ENCODE measurements at places on chromosomes 6 and 20.

GRCh38 chr6:148332088-148332487 lies 10.6 kb upstream of the SASH1 start:
- peak; percentile 33 for DNase-seq

DNA sequence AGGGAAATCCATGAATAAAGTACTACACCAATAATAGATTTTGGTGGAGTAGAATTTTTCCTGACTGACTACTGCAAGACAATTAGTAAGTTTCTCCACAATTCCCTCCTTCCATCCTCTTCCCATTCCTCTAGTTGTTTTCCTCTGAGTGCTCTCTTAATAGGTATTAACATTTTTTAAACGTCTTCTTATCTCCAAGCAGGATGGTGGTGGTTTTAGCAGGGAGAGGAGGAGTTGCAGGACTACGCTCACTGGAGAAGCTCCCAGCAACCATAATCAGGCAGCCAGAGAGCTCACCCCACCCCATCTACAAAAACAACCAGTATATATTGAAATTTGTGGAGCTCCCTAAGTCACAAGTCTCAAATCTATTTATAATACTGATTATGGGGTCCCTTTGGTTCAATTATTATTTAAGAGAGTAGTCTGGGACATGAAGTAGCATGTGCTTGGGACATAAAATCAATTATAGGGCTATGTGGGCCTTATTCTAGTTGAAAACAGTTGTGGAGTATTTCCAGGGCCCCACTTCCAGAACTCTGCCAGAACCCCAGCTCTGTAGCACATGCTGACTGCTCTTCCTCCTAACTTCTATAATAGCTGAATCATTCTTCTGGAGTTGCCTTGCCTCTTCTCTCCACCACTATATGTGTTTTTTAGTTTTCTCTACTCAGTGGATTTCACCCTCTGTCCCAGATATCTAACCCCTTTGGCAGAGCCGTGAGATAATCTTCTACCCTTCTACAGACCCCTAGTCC lies 49.8 kb downstream of the MYB start:
- no peak for DNase-seq

GRCh38 chr20:59728722-59729430 lies 124.5 kb downstream of the PHACTR3 start:
- no peak for DNase-seq

DNA sequence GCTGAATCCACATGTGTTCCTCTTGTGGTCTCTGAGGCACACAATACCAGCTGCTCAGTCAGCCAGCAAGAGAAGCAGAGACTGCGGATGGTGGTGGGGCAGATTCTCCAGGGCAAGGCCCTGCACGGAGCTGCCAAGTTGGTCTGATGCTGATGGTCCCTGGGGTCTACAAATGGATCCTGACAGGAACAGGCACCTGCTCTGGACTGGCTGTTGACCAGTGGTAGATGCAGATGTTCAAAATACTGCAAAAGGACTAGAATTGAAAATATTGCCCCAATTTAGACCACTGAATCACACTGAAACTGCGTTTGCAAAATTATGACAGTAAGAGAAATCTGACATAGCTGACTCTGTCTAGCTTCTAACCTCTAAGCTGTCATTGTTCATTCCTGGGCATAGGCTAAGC lies 29.6 kb upstream of the TUBB2A start:
- DNase-seq = no peak

- DNase-seq = peak; percentile 61
These were observed 98.3 kb downstream of the CDC5L start for GRCh38 chr6:44485601-44486401.

DNA sequence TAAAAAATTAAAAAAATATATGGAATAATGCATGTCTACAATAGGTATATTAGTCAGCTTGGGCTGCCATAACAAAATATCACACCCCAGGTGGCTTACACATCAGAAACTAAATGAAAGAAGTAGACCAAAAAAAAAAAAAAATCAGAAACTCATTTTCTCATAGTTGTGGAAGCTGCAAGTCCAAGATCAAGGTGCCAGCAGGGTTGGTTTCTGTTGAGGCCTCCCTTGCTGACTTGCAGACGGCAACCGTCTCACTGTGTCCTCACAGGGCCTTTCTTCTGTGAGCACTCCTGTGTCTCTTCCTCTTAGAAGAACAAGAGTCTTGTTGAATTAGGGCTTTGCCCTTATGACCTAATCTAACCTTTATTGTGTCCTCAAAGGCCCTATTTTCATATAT lies 11.4 kb upstream of the GDAP1L1 start:
- DNase-seq = no peak

- DNase-seq = no peak
These were observed 43.4 kb upstream of the SPTLC3 start for GRCh38 chr20:12965212-12965869.

- DNase-seq = no peak
These were observed 34.0 kb downstream of the PREX1 start for GRCh38 chr20:48793776-48794175.

GRCh38 chr6:39206250-39206721 lies 23.0 kb downstream of the KCNK5 start:
- no peak for DNase-seq

DNA sequence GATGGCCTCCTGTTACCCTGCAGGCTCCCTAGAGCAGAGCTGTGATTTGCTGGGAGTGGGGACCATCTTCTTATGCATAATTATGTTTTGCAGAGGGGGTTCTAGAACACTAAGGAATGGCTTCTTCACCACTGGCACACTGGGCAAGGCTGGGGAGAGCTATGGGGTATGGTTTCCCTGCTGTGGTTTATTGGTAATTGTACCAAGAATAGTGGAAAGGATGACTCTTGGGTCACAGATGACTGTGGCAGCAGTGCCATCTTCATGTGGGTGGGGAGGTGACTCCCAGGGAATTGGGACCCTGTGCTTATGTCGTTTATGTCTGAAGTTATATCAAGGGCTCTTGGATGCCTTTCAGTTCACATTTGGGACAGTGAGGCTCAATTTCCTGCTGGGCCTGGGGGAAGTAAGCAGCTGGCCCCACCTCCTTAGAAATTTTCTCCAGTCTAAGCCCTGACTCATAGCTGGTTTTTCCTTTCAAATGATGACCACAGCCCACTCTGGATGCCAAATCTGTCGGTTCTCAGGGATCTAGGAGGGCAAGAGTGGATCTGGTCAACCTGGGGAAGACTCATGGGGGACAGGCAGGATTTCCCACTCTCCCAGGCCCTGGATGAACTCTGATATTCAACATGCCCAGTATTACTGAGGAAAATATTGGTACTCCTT lies 230.8 kb downstream of the LRFN2 start:
- peak; percentile 50 for DNase-seq

DNA sequence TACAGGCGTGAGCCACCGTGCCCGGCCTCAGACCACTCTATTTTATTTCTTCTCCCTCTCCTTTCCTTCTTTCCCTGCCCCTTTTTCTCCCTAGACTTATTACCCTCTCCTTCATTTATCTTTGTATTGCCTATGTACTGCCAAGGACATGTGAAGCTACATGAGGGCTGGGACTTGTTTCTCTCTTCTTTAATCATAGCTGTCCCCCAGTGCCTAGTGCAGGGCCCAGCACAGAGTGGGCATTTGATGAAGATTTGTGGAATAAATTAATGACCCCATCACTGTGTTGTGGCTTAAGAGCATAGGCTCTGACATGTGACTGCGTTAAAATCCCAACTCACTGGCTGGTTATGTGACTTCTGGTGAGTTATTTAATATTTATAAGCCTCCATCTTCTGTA lies 6.0 kb downstream of the DOK5 start:
- DNase-seq = no peak

DNA sequence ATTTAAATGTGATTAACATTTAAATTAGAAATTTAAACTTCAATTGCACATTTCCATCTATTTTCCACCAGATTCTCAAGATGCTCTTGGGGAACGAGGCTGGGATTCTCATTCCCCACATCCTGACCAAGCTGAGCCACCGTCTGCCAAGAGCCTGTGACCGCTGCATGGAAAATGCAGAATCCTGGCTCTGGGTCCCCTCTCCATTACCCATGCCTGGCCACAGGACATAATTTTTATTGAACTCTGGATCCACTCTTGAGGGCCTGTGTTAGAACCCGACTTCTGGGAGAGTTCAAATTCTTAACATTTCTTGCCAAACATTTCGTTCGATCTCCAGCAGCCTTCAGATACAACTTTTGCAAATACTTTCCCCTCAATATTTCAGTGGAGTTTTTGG lies 201.6 kb upstream of the SNX9 start:
- DNase-seq = no peak

GRCh38 chr6:18491308-18492045 lies 104.3 kb downstream of the RNF144B start:
- DNase-seq = peak; percentile 42

DNA sequence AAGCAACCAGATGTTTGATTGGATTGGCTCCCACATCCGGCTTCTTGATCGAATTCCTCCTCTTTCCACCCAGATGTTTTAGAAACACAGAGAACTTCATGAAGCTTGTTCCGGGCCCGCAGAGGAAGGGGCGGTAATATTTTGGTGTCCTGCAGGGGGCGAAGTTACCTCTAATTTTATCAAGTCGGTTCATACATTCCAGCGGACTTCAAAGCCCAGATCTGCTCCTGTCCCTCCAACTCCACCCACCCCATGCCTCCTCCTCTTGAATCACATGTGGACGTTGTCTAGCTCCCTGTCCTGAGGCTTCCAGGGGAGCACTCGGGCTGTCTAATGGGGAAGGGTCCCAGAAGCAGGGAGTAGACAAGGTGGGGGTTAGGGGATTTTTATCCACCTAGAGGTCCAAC lies 2.9 kb upstream of the BMP6 start:
- DNase-seq = peak; percentile 68

- DNase-seq = no peak
These were observed 41.6 kb downstream of the PLCG1 start for GRCh38 chr20:41178904-41179432.

DNA sequence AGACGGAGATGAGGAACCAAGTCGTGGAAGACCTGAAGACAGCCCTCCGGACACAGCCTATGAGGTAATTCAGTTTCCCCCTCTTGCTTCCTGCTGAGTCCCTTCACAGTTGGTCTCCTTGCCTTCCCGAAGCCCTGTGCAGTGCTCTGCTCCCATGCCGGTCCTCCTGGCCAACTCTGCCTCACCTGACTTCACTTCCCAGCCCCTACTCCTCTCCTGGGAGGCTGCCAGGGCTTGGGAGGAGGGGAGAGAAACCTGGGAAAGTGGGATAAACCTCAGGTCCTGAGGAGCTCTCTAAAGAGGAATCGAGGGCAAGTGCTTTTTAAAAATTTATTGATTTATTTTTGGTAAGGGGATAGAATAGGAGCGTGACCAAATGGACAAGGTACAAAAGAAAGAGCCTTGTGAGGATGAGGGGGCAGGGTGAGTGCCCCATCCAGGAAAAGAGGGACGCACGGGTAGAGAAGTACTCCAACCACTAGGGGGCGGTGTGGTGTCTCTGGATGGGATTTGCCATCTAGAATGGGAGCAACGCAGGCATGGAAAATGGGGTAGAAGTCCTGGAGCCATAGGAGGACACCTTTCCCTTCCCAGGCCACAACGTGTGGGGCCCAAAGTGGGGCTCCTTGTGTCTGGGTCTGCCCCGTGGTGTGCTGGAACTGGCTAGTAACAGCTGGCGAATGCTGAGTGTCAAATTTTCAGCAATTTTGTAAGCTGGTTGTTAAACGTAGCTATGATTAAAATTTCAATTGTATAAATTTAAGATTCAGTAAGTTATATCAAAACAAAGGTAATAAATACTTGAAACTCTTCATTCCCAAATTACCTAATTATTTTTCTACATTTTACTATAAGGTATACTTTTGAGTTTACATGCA lies 69.0 kb downstream of the MOCS1 start:
- peak; percentile 25 for DNase-seq

GRCh38 chr6:157537556-157537955 lies 156.6 kb downstream of the ZDHHC14 start:
- no peak for DNase-seq

DNA sequence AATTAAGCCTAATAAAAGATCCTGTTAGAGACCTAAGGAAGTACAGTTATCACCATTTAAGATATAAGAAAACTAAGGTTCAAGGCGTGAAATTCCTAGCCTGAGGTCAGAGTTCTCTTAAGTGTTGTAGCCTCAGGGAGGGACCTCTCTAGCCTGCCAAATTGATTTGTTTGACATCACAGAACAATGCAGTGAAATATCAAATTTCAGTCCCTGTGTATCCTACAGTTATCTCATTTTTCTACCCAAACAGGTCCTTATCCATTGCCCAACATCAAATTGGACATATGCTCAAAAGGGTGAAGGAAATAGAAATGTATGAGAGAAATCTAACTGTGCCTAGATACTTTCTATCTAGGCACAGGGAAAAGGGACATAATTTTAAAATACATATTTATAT lies 63.0 kb downstream of the NCOA7 start:
- no peak for DNase-seq

GRCh38 chr20:6040958-6041807 lies 12.7 kb downstream of the LRRN4 start:
- DNase-seq = no peak

GRCh38 chr6:157650801-157651200 lies 172.2 kb upstream of the SNX9 start:
- no peak for DNase-seq

DNA sequence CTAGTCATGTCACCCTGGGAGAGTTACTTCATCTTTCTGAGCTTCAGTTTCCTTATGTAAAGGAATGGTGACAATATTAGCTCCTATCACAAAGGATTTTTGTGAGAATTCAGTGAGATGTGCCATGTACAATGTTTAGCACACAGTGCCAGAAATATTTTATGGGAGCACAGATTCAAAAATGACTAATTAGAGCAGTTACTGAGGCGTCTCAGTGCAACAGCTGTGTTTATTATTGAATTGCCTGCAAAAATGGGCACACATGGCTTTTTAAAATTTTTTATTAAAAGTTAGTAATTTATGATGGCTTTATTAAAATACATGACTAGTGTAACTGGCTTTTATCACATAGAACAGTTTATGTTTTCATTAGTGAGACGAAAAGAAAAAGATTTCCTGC lies 134.3 kb upstream of the AHI1 start:
- DNase-seq = no peak

GRCh38 chr20:19758501-19759331 lies 658 bp downstream of the RIN2 start:
- DNase-seq = peak; percentile 32

DNA sequence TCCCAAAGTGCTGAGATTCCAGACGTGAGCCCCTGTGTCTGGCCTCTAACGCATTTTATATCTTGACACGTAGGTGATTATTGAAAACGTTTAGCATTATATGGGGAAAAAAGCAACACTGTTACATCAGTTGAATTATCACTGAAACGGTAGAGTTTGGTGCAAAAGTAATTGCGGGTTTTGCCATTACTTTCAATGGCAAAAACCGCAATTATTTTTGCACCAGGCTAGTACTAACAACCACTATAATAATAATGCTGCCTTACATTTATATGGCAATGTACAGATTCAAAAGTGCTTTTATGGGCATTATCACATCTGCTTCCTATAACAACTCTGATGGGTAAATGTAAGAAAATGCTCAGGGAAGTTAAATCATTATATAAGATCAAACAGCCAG lies 57.3 kb downstream of the OPRM1 start:
- DNase-seq = no peak

GRCh38 chr6:45185403-45186251 lies 142.5 kb upstream of the RUNX2 start:
- no peak for DNase-seq

DNA sequence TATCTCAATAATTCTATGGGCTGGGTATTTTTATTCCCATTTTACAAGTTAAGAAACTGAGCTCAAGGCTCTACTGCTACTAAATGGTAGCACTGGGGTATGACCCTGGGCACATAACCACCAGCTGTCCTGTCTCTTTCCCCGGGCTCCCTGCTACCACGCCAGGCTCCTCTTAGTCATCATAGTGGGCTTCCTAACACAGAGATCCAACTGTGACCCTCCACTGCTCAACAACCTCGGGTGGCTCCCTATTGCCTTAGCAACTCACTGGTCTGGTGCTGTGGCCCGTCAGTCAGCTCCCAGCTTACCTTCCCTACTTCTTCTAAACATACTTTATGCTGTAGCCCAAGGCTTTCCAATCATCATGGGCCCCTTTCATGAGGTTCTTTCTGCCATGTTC lies 4.5 kb downstream of the KIAA1755 start:
- no peak for DNase-seq

Data from bronchial epithelial cell (primary cell).